Karpas-422 (cell line): ENCODE measurements at places on chromosomes 6 and 20. TPM values are rescaled to one million over a fixed set of nuclear protein-coding genes. Genes with fewer than 3 reads are reported as not detected.

GPSM3 gene
- total RNA-seq: 66.5 and 85.9 TPM in 2 replicates

WFDC9 gene
- total RNA-seq: not detected in 2 replicates

HLA-C gene
- 317 and 613 TPM in 2 replicates for total RNA-seq

RTN4IP1 gene
- 14.3 and 17.1 TPM in 2 replicates for total RNA-seq

C20orf96 gene
- 1.8 and 2.0 TPM in 2 replicates for total RNA-seq

HLA-DRB1 gene
- 281 and 366 TPM in 2 replicates for total RNA-seq

NKX2-4 gene
- not detected in 2 replicates for total RNA-seq

SLC22A2 gene
- total RNA-seq: not detected in 2 replicates

FKBP1C gene
- total RNA-seq: not detected in 2 replicates

TTLL9 gene
- total RNA-seq: not detected in 2 replicates

RHAG gene
- total RNA-seq: not detected in 2 replicates

HCK gene
- 16.9 and 22.5 TPM in 2 replicates for total RNA-seq

GRCh38 chr20:47776639-47777038 lies 8.6 kb downstream of the SULF2 start:
- no peak for DNase-seq

GRCh38 chr6:2245877-2246863 lies 765 bp upstream of the GMDS start:
- DNase-seq: peak; percentile 76

DNA sequence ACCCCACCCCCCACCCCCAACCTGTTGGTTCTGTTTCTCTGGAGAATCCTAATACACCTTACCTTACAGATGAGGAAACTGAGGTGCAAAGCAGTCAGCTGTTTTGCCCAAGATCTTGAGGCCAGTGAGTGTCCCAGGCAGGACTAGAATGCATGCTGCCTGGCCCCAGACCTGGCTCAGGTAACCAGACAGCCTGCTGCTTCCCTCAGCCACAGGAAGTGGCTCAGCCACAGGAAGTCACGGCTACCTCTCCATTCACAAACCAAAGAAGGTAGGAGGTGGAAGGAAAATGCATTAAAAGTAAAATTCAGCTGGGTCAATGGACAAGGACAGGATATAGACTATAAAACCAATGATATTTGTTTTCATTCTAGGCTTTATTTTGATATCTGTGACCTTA lies 517.6 kb downstream of the CD83 start:
- DNase-seq: no peak

DNA sequence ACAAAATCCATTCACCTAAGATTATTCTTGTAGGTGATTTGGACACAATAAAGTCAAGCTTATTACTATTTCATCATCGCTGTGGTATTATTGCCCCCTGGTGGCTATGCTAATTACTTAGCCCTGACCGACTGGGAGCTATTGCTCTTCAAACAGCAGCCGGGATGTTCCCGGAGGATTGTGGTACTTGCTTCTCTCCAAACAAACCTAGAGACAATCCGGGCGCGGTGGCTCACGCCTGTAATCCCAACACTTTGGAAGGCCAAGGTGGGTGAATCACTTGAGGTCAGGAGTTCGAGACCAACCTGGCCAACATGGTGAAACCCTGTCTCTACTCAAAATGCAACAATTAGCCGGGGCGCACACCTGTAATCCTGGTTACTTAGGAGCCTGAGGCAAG lies 15.4 kb upstream of the STMND1 start:
- peak; percentile 77 for DNase-seq

- DNase-seq: peak; percentile 85
Observed at GRCh38 chr6:159080217-159080976, 35.6 kb upstream of the TAGAP start.

- no peak for DNase-seq
Observed at GRCh38 chr6:47663462-47664216, 34.7 kb upstream of the ADGRF4 start.

DNA sequence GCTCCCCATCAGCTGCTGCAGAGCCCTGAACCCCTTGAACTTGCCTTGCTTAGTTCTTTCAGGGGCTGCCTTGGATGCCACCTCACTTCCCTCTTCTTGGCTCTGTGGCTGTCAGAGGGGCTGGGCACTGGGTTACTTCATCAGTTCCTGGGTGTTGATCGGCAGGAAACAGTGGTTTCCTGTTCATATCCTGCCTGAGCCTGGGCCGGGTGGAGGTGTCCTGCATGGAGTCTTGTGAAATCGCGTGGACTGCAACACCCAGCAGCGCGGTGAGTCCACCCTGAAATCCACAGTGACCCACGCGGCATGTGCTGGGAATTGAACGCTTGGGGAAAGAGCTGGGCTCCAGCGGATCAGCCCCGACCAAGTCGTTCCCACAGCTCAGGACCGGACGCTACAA lies 97.5 kb downstream of the CDH26 start:
- no peak for DNase-seq

GRCh38 chr6:34912715-34913464 lies 23.8 kb downstream of the ANKS1A start:
- no peak for DNase-seq

DNA sequence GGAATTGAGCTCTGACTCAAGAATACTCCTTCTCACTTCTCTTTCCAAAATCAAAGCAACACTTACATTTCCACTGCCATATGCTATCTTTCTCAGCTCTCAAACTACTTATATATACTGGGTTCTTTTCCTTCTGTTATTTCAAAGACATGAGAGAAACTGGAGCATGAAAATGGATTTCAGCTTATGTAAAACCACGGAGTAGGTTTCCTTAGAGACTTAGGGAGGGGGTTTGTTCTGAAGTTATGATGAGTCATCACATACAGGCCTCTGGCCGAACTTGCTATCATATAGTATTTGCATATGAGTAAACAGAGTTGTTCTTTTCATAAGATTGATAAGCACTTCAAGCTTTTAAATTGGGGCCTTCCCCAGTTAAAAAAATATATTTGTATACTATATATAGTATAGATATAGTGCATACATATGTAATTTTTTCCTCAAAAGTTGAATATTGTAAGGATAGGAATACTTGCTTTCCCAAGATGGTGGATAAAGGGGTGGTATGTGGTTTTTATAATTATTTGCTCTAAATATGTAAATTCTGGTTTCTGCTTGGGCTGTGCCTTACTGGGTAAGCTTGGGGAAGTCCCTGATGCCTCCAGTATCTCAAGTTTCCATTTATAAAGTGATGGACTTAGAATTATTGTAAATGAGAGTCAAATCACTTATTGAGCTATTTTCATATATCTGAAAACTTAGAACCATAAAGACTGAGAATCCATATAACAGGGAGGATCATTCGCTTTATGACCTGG lies 273.9 kb downstream of the RFPL4B start:
- DNase-seq: no peak

DNA sequence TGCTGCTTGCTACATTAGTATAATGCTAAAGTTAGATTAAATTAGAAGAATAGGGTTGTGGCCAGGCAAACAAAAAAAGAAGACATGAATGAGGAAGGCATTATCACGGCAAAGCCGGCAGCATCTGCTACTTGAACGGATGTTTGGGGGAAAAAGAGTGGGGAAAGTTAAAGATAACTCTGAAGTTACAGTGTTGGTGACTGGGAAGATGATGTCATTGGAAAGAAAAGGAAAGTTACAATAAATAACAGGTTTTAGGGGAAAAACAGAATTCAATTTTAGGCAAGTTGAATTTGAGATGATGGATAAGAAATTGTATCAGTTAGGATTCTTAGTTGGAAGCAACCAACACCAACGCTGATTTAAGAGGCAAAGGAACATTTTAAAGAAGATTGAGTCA lies 74.2 kb upstream of the NRN1 start:
- no peak for DNase-seq

DNA sequence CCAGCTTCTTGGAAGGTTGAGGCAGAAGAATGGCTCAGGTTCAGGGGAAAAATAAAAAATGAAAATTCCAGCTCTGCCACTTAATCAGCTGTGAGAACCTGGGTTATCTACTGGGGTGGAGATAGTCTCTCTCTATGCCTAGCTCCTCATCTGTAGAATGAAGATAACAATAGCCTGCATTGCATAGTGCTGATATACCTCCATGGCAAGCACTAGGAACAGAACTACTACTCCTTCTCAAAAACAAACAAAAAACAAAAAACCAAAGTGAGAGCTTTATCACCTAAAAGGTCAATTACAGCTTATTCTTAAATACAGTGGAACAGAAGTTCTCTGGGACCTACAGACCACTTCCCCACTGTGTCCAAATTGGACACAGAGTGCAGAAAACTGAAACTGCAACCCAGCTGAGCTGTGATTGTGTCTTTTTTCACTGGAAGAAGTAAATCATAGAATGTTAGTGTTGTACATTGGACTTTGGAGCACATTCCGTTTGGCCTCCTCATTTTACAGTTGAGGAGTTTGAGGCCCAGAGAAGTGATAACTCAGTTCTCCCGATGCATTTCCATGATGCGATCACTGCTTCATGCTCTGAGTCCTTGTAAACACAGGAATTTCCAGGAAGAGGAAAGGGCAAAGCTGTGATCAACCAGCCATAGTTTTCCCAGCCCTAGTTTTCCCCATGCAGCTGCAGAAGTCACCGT lies 23.3 kb downstream of the MTFR2 start:
- DNase-seq: no peak

DNA sequence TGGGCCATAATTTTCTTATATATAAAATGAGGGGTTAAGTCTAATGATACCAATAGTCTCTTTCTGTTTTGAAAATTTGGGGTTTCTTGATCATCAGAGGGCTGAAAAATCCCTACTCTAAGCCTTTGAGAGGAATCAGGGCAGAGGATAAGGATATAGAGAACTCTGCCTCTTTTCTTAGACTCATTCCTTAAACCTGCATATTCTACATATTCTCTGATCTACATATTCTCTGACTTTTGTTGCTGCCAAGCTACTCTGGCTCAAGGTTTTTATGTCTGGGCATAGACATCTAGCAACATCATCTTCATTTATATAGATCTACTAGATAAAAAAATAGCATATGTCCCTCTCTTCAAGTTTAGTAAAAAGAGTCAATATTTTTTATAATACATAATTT lies 71.2 kb downstream of the FLRT3 start:
- DNase-seq: no peak

- DNase-seq: no peak
Observed at GRCh38 chr20:7137395-7138151, 370.1 kb downstream of the BMP2 start.

GRCh38 chr6:422433-423054 lies 31.0 kb downstream of the IRF4 start:
- no peak for DNase-seq

DNA sequence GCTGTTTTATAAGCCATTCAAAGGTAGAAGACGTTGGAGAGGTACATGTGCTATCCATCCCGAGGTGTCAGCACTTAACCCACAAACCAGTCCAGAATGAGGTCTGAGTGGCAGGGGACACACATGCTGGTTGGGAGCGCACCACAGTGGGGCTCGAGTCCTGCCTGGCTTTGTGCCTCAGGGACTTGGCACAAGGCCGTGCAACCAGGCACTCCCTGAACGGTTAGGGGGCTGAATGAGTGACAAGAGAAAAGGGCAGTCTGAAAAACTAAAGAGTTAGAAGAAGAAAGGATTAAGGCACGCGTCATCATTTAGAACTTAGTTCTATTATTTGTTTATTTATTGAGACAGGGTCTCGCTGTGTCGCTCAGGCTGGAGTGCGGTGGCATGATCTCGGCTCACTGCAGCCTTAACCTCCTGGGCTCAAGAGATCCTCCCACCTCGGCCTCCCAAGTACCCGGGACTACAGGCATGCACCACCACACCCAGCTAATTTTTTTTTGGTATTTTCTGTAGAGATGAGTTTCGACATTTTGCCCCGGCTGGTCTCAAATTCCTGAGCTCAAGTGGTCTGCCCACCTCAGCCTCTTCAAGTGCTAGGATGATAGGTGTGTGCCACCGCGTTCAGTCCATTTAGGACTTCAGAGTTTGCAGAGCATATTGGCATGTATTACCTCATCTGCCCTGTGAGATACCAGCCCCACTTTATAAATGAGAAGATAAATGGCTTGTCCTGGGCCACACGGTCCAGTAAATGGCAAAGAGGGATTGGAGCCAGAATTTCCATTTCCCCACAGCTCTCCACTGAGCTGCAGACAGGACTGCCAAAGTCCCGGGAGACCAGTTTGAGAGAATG lies 47.4 kb upstream of the IRF4 start:
- no peak for DNase-seq

DNA sequence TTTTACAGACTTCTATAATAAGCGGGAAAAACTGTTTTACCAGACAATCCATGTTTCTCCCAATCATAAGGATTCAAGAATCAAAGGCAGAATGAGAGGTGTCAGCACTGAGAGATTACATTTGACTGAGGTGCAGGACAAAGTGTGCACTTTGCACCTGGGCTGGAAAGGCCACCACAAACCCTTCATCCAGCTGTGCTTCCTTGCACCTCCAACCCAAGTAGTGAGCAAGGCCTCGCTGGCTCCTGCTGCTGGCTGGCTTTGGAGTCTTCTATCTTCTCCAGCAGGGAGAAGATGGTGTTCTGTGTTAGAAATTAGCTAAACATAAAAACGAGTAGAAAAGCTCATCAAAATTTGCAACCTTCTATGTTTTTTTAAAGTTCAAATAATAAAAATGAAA lies 77.7 kb downstream of the CHD6 start:
- DNase-seq: no peak

GRCh38 chr6:147137986-147138385 lies 66.2 kb upstream of the STXBP5 start:
- no peak for DNase-seq

- DNase-seq: peak; percentile 75
Observed at GRCh38 chr6:32947552-32948465, 5.1 kb downstream of the HLA-DMA start.

DNA sequence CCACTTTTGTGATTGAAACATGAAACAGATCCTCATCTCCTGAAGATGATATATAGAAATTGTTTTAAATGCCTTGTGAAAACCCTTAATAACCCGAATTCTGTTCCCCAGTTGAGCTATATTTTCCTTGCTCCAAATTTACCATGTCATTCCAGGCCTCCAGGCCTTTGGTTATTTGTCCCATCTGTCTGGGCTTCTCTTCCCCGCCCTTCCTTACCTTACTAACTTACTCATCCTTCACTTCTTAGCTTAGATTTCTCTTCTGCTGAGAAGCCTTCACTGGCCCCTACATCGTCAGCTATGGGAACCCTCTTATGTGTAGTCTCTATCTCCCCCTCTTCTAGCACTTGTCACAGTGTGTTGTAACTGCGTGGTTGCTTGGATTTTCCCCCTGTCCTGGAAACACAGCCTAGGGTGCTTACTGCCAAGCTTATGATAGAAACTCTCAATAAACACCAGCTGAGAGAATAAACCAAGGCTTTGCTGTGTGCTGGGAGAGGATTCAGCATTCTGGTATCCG lies 68.6 kb downstream of the SGK1 start:
- DNase-seq: no peak

- no peak for DNase-seq
Observed at GRCh38 chr6:45483021-45483420, 105.3 kb upstream of the SUPT3H start.

GRCh38 chr6:159169193-159169555 lies at the start of gene FNDC1:
Gene FNDC1, plus strand, starts transcription at chr6:159169400. Its CDS starts 197 bp downstream, at chr6:159169597.
- DNase-seq: peak; percentile 92

DNA sequence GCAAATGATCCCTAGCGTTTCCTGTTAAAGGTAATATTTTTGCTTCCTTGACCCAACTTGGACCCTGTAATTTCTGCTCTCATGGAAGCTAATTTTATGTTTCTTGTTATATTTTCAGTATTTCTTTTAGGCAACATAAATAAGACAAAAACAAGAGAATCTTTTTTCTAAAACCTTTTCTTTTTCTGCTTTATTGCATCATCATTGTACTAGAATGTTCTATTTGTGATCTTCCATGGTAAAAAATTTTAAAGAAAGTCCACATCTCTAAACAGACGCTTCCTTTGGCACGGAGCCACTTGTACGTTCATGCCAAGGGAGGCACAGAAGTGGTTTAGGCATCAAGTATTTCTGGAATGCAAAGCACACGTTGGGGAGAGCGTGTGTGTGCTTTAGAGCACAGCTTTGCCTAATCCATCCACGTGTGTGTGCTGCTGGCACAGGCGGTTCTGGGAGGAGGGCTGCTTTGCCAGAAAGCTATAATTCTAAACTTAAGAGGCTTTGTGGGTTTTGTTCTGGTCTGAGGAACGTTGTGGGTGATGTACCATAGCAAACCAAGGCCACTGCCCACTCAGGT lies 98.3 kb downstream of the SASH1 start:
- no peak for DNase-seq
